ENCODE measurements at places on chromosomes 5 and 9. TPM values are rescaled to one million over a fixed set of nuclear protein-coding genes. Genes with fewer than 3 reads are reported as not detected.

DNA sequence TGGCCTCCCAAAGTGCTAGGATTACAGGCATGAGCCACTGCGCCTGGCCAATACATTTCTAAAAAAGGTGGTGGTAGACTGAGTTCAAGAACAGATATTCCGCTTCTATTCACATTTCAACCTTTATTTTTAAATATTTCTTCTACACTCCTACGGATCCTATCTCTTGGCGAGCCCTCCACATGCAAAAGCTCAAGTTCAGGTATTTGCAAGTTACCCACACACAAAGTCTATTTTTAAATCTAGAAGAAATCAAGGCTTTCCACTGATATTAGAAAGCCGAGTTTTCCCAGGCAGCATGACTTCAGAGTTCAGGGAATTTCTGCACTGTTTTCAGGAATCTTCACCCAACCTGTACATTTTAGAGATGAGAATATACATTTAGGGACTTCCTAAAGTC lies 101.3 kb upstream of the SAP30L start:
- no peak overlapping the region for H3K4me3 ChIP-seq
- no peaks in the 10 kb centered on the region for H3K36me3 ChIP-seq
- DNase-seq = no peak
- H3K4me1 ChIP-seq = peaks cover 12% of the 10 kb centered on the region
- H3K27me3 ChIP-seq = no peaks in the 10 kb centered on the region

- DNase-seq = no peak
- peaks cover 42% of the 10 kb centered on the region for H3K4me1 ChIP-seq
- H3K4me3 ChIP-seq = no peak overlapping the region
- H3K27ac ChIP-seq = peak overlapping the region; percentile 4
- H3K27me3 ChIP-seq = no peaks in the 10 kb centered on the region
These were observed 9.3 kb downstream of the ENTREP1 start for GRCh38 chr9:69334317-69334716.

DNA sequence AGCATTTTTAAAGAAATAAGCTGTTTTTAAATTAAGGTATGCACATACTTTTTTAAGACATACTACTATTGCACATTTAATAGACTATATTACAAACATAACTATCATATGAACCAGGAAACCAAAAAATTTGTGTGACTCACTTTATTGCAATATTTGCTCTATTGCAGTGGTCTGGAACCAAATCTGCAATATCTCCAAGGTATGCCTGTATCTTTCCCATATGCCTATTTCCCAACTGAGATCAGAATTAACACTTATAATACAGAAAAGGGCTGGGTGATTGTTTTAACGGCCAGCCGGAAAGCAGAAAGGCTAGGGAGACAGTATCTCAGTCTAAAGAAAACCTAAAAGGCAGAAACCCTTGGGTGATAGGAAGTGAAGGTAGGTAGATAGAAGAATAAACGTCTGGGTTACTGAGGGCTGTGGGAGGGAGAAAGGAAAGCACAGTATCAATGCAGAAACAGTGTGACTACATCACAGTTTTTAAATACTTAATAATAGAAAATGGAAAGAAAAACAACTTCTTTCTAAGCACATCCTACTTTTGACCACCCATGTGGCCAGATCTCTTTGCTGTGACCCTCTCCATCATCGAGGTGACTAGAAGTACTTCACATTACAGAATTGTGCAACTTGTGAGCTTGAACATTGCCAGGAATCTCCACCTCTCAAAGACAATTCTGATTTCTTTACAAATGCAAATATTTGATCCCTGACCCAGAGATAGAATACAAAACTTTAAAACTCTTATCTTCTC lies 126.4 kb downstream of the LPAR1 start:
- H3K4me1 ChIP-seq = no peaks in the 10 kb centered on the region
- H3K27me3 ChIP-seq = no peaks in the 10 kb centered on the region
- H3K4me3 ChIP-seq = no peak overlapping the region
- H3K36me3 ChIP-seq = no peaks in the 10 kb centered on the region
- peak; percentile 47 for DNase-seq
- peak overlapping the region; percentile 55 for H3K27ac ChIP-seq

- H3K27me3 ChIP-seq = peaks cover 16% of the 10 kb centered on the region
- no peaks in the 10 kb centered on the region for H3K36me3 ChIP-seq
- no peak for DNase-seq
These were observed 37.0 kb downstream of the NKX2-5 start for GRCh38 chr5:173198049-173198448.

GRCh38 chr5:1515311-1515920 lies 8.3 kb downstream of the LPCAT1 start:
- peaks cover 64% of the 10 kb centered on the region for H3K36me3 ChIP-seq
- no peak overlapping the region for H3K4me3 ChIP-seq
- DNase-seq = no peak
- no peak overlapping the region for H3K27ac ChIP-seq
- no peaks in the 10 kb centered on the region for H3K27me3 ChIP-seq

DNA sequence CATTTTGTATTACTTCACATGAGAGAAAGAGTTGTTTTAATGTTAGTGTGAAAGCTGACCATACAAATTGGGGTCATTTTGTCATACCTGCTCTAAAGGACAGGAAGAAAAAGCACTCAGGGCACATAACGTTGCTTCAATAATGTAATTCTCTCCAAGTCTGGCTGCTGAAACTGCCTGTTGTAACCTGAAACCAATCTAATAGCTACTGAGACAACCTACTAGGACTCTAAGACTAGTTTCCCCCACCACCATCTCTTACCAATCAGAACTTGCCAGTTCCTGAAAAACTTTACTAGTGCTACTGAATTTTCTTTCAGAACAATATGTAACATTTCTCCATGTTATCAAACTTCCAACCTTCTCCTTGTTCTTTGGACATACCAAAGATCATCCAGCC lies 374.7 kb downstream of the PTPRD start:
- no peak overlapping the region for H3K27ac ChIP-seq
- H3K27me3 ChIP-seq = no peaks in the 10 kb centered on the region
- no peaks in the 10 kb centered on the region for H3K36me3 ChIP-seq
- no peak overlapping the region for H3K4me3 ChIP-seq
- no peak for DNase-seq
- H3K4me1 ChIP-seq = no peaks in the 10 kb centered on the region

DNA sequence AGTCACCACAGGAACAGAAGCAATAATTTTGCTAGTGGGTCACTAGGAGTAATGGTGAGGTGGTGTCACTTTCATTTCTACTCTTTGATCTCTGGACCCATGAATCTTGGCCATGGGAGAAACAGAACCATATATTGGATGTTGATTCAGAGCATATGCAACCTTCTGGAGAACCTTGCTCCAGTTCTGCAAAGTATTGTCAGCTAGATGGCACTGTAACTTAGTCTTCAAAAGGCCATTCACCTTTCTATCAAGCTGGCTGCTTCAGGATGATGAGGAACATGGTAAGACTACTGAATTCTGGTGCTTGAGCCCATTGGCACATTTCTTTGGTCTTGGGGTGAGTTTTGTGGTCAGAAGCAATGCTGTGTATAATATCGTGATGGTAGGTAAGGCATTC lies 129.1 kb upstream of the FBN2 start:
- H3K4me1 ChIP-seq = no peaks in the 10 kb centered on the region
- H3K4me3 ChIP-seq = no peak overlapping the region
- no peak for DNase-seq

PHF24 gene
- under 0.01 TPM for total RNA-seq
